ENCODE measurements at places on chromosomes 16 and 17.

DNA sequence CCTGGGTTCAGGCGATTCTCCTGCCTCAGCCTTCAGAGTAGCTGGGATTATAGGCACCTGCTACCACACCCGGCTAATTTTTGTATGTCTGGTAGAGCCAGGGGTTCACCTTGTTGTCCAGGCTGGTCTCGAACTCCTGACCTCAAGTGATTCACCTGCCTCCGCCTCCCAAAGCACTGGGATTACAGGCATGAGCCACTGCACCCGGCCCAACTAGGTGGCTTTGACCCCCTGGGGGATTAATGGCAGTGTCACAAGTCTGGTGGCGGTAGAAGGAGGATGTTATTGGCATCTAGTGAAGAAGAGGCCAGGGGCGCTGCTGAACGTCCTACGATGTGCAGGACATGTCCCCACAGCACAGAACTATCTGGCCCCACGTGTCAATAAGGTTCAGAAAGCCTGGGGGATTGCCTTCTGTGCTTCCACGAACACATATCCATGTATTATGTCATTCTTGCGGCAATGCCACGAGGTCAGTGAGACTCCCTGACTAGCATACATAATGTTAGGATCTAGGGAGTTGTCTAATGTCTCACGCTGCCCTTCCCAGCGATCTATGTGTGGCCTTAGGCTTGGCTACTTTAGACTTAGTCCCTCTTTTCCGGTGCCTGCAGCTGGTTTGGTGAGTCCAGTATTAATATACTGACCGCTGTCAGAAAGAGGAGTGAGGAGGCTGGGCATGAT, 75.8 kb downstream of the ABCC6 start:
- no peak for DNase-seq

- no peak for DNase-seq
These were observed 132.6 kb downstream of the ZNF423 start for GRCh38 chr16:49723310-49723709.

- no peak for DNase-seq
These were observed 334 bp downstream of the GH1 start for GRCh38 chr17:63918305-63918704.

- DNase-seq = no peak
These were observed 262.7 kb upstream of the KCNJ16 start for GRCh38 chr17:69812240-69812837.

DNA sequence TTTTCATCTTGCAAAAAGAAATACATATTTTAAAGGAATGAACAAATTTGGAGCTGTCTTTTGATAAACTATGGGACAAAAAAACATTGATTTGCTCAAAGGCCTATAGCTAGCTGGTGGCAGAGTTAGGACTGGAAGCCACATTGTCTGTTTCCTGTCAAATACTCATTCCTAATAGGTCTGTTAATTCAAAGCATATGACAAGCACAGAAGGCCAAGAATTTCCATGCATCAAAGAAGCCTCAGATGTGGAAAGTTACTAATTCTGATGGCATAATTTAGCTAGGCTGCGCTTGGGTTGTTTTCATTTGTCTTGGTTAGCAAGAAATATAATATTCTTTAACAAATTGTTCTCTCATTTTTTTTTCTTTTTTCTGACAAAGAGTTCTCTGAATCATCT, 98.0 kb downstream of the CDK5R1 start:
- DNase-seq = no peak

DNA sequence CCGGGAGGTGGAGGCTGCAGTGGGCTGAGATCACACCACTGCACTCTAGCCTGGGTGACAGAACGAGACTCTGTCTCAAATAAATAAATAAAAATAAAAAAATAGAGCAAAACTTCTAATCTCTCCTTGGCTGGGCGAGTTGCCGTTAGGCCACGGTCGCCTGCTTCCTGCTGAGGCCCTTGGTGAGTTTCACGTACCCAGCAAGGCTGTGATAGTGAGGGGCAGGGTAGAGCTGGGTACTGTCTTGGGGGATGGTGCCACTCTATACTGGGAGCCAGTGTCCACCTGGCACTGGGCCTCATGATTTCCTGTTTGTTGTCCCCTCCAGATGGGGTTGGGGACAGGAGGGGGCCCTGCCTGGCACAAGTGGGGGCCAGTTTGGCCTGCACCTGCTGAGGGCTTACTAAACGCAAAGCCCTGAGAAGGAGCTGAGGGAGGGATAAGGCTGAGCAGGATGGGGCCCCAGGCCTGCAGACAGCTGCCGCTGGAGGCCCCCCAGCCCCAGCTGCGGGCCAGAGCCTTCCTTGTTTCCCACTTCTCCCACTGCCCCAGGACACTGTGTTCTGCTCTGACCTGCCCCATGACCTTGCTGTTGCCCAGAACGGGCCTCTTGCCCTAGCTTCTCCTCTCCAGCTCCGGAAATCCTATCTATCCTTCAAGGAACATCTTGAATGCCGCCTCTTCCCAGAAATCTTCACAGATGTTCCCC, 25.4 kb downstream of the GJD3 start:
- no peak for DNase-seq

- no peak for DNase-seq
These were observed 23.7 kb upstream of the MED9 start for GRCh38 chr17:17453088-17453487.

GRCh38 chr16:56591377-56592060, 2.2 kb downstream of the MT3 start:
- no peak for DNase-seq

DNA sequence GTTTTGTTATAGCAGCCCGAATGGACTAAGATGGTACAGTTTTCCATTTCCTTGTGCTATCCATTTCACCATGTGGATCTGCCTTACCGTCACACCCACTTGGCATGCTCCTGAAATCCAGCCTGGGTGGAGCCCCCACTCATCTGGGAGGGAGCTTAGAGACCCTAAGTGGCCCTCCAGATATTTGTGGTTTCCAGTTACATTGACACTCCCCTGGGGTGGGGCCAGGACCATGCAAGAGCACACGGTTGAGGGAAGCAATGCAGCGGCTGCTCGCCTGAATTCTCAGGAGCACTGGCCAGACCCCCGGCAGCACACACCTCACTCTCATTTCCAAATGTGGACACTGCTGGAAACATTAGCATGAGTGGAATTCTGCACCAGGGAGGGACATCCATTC, 231.1 kb downstream of the UTP18 start:
- DNase-seq = no peak

GRCh38 chr16:82152196-82152595, 17.8 kb downstream of the MPHOSPH6 start:
- DNase-seq = no peak

- no peak for DNase-seq
These were observed 24.8 kb downstream of the TMEM114 start for GRCh38 chr16:8565498-8565897.

GRCh38 chr16:474420-475122, 49.1 kb downstream of the RAB11FIP3 start:
- no peak for DNase-seq

DNA sequence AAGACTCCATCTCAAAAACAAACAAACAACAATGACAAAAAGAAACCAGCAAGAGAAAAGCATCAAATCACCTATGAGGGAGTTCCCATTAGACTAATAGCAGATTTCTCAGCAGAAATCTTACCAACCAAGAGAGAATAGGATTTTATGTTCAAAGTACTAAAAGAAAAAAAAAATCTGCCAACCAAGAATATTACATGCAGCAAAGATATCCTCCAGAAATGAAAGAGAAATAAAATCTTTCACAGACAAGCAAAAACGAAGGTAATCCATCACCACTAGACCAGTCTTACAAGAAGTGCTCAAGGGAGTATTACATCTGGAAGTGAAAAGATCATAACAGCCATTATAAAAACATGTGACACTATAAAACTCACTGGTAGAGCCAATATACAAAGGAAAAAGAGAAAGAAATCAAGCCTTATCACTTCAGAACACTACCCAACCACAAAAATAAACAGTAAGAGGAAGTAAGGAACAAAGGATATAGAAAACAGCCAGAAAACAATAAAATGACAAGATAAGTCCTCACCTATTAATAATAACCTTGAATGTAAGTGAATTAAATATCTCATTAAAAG, 66.3 kb downstream of the STX8 start:
- no peak for DNase-seq

DNA sequence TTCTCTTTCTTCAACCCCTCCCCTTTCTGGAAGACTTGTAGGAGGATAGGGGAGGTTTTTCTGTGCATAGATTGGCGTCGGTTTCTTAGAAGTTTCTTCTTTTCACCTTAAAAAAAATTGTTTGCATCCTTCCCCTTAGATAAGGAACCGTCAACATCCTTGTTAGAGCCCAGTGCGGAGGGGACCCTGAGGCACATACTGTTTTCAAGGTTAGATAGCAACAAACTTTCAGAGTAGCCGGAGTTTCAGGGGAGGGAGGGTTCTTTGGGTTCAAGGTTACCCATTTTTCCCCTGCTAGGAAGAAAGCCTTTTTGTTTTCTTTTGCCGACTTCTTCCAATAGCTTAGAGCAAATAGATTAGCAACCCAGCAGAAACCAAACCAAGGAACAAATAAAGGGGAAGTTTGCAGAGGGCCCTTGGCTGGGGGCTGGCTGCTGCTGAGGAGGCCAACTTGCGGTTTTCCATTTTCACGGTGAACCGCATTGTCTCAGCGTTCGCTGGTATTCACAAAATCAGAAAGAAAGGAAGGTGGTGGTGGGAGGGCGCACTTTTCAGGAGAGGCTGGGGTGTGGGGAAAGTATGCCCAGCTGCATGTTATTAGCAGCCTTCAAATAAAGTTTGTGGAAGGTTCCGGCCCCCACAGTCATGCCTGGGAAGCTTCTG, 28.8 kb downstream of the MSI2 start:
- DNase-seq = no peak

DNA sequence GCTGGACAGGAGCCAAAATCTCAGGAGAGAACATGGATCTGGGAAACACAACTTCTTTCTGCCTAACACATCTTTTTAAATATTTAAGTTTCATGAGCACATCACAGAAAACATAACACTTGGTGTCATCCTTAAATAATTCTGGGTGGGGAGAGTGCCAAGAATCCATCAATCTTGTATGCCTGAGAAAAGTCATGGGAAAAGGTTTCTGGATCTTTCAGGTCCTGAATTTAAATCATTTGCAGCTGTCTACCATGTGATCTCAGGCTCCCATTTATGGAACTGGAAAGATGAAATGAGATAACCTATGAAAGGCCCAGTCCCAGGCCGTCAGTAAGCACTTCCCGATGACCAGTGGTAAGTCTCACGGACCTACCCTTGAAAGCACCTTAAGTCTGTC, 15.1 kb downstream of the CDH11 start:
- no peak for DNase-seq

DNA sequence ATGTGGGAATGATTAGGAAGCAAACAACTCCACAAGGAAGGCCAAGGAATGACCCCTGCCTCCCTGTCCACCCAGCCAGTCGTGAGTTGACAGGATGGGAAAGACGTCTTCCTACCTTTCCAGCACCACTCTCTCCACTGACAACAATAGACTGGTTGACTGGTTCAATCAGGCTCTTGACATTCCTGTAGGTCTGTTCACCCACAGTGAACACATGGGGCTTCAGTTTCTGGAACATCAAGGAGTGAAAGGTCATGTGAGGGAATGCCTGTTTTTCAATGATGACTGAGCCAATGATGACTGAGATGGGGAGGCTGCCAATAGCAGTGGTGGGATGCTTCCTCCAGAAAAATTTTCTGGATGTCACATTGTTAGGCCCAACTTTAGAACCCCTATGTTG, 9.6 kb downstream of the MYO19 start:
- DNase-seq = no peak

GRCh38 chr17:74742153-74742515, 5.1 kb downstream of the RAB37 start:
- no peak for DNase-seq

DNA sequence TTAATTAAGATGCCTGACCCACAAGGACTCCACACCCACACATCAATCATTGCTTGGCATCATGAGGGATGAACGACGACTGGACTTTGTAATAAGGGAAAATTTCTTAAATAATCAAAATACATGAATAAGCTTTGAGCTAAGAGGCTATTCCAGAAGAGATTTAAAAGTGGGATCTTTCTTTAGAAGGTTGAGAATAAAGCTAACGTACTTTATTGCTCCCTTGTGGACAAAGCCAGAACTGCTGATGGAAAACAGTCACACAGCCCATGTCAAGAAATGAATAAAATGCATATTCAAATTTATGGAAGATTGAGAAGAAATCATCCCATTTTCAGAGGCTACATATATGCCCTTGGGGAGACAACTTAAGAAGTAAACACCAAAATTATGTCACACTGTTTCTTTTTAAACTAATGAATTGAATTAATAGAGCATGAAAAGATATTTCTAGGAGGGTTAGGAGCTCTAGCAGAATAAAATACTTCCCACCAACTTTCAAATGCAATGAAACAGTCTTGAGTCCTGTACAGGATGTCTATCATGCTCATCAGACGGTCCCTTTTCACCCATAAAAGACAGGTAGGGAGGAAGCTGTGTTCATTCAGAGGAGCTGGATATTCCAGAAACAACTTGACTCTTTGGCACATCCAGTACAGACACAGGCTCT, 60.2 kb upstream of the PHOSPHO1 start:
- DNase-seq = no peak

DNA sequence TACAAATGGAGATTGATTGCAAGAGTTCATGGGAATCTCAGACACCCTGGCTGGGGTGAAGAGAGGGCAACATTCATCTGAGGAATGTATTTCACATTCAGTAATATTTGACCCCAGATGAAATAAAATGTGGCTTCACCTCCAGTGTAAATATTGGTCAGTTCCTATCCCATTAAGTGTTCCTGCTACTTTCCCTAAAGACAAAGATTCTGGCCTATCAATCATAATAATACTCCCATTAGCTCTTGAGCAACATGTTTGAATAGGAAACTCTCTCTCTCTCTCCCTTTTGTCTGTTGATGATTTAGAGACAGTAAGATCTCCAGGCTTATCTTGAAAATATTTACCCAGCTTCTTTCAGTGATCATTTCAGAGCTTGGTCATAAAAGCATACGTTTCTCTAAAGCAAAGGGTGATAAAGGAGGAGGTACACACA, 70.1 kb downstream of the KCNJ2 start:
- no peak for DNase-seq

DNA sequence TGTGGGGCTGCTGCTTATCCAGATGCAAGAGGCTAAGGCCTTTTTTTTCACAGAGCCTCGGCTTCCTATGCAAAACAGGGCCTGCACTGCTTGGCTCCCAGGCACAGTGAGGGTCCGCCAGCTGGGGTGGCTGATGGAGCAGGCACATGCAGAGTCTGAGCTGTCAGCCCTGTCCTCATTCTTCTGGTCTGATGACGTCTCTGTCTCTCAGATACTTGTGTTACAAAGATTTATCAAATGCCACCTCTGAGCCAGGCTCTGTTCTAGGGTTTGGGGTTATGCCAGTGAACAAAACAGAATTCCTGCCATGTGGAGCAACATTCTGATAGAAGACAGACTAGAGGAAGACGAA, 4.8 kb downstream of the RNF40 start:
- DNase-seq = no peak
